ENCODE measurements at places on chromosomes 1 and 21.

DNA sequence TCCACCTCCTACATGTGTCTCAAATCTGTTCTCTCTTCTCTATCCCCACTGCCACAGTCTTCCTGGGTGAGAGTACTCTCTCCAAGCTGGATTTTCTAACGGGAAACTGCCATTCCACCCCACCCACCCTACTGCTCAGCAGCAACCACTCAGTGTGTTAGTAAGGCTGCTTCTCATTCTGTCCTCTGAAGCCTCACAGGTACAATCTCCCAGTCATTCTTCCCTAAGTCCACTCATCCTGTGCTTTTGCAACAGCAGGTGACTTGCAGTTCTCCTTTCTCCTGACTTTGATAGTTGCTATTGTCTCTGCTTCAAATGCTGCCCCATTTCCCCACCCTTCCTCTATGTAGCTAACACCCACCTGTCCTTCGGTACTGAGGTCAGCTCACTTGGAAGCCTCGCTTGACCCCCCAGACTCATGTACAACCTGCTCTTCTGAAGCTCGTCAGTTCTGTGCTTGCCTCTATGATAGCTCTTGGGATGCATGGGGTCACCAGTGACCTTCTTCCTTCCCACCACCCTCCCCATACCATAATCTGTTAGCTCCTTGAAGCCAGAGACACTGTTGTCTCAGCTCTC, 188.9 kb downstream of the RRAGC start:
- DNase-seq = no peak

DNA sequence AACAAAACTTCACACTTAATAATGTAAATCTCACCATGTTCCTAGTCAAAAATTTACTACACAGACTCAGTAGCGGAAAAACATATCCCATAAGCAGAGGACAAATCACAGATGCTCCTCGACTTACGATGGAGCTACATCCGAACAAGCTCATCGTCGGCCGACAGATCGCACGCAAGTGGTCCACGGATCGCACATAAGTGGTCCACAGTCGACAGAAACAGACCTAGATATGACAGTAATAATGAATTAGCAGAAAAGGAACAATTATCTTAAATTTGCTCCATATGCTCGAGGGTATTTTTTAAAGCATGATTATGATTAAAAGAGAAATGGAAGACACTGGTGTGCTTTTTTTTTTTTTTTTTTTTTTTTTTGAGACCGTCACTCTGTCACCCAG, 36.3 kb downstream of the WDR4 start:
- no peak for DNase-seq

DNA sequence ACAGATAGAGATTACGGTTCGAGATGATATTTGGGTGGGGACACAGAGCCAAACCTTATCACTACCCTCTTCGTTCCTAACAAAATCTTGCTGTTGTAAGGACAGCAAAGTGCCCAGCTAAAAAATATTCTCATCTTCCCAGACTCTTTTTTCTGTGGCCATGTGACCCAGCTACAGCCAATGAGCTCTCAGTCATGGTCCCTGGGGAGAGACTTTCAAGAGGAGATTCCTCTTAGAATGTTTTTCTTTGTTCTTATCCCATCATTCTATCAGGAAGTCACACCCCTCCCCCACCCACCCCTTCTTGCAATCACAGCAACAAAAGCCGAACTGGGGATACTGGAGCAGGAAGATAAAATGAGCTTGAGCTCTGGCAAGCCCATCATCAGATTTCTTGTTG, 247.1 kb downstream of the CHRM3 start:
- DNase-seq = no peak

DNA sequence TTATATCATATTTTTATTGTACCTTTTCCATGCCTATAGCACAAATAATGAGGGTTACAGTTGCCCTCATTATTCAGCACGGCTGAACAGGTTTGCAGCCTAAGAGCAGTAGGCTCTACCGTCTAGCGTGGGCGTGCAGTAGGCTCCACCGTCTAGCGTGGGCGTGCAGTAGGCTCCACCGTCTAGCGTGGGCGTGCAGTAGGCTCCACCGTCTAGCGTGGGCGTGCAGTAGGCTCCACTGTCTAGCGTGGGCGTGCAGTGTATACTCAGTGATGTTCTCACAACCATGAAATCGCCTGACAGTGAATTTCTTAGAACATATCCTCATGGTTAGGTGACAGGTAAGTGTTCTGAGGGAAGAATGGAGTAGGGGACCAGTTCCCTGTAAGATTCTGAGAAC, 84.9 kb downstream of the DYRK1A start:
- DNase-seq = no peak

DNA sequence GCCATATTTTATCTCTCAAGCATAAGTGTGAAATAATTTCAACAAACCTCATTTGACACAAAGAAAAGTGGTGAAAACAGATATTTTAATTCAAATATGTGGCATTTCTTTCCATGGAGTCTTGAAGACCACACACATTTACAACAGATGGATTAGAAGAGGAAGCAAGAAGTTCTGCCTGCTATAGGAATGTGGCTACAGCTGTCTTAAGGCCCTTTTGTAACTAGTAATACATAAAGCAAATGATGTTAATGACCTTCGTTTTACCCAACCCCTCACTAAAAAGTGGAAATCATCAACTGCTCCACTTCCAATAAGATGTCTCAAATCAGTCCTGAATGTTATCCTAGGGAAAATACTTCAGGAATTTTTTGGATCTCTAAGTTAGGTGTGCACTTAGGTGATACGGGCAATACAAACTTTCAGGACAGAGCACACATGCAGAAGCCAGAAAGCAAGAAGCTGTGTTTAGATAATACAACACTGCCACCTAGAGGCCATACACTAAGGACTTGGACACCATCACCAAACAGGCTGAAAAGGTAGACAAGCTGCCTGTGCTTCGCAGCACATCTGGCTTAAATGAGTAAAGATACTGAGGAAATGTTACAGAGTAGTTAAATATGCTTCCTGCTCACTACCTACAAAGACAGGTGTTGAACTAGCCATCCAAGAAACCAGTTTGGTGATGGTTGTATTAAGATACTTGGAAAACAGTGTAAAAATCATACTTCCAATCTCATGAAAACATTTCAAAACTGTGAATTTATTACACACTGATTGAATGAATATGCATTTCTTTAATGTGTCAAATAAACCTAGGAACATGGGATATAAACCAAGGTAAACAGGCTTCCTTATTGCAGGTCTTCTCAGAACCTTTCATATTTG, 24.4 kb downstream of the RRAGC start:
- peak; percentile 9 for DNase-seq

DNA sequence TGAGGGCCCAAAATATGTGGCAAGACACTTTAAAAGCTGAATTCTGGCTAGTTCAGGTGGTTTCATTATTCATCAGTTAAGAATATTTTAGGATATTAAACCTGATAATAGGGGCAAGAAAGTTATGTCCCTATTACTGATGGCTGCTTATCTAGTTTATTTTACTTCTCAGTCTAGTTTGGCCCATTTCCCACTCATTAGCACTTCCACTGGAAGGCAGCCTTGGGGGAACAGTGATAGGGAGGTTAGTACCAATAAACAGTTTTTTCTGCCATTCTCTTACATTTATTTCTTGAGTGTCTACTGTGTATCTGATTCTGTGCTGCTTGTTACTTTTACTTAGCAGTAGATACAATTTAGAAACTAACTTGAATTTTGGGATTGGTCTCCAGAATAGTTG, 9.0 kb downstream of the PPP1R12B start:
- DNase-seq = no peak

DNA sequence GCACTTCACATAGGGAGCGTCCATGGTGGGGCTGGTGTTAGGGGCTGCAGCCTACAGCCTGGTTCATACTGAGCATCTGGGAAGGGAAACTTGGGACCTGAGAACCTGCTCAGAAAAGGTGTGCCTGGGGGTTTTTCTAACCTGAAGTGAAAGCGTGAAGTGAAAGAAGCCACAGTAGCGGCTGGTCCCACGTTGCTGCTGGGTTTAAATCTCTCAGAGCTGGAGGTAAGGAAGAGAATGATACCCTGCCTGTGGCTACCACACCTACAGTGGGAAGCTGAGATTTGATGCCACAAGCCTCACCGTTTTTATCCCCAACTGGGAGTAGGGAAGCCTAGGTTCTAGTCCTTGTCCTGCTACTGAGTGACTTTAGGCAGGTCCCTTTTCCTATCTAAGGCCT, 21.0 kb upstream of the FUCA1 start:
- no peak for DNase-seq

GRCh38 chr1:239197871-239198270, 188.5 kb upstream of the CHRM3 start:
- no peak for DNase-seq

- no peak for DNase-seq
Measured at GRCh38 chr1:95287081-95287480, 53.1 kb downstream of the RWDD3 start.

DNA sequence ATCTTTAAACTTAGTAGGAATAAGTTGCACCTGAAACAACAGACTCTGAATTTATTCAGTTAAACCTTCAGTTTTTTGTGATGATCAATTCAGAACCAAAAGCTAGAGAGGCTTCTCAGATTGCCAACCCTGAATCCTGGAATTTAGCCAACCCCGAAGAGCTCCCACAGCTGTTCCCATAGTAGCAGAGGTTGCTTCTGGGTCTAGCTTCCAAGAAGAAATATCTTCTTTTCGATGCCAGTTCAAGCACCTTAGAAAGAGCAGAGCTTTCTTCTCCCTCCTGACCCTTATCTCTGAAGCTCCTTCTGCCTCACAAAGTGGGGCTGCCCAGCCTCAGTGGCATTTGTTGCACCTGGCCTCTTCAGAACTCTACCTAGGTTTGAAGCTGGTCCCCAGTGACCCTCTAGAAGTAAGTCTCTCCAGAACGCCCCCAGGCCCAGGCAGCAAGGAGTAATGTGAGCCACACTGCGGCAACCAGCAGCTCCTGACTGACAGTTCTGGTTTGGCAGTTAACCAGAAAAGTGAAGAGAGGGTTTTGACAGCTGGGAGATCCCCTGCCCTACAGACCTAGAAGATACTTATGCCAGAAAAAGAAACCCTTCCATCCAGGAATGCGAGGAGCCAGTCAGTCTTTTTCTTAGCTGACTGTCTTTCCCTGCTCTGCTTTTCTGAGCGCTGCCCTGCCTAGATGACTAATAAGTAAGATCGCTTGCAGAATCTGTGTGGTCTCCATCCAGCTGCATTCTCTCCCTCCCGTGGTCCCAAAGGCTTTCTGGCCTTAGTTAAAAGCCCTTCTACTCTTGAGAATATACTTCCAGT, 165.9 kb downstream of the ADGRL4 start:
- DNase-seq = no peak

Measured in CD4-positive, alpha-beta T cell (primary cell).